ENCODE measurements at places on chromosomes 6 and 20.
A peak's percentile ranks its signal among the peaks of the same experiment; 100 is the strongest.

DNA sequence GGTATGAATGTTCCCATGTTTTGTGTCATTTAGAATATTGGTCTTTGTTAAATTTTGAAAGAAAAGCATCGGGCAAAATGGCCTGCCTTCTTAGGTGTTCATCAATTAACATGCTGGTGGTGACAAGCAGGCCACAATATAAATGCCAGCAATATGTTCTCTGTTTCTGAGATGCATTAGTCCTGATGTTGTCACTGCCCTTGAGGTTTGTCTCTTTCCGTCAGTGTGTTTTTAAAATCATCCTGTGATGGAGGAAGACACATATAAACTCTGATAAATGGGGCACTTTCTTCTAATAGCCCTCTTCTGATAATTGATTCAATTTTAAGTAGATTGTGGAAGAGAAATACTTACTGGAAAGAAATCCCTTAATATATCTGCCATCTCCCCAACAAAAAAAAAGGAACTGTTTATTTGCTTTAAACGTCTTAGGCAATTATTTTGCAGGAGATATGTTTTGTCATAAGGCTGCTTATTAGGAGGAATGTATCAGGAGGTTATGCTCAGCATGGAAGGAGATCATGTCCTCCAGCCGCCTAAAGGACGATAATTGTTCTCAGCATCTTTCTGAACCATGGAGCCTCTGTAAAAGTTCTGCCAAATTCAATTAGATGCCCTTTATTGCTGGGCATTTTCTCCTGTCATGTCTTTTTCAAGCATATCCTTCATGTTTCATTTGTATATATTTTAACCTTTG, 134.1 kb downstream of the COL9A1 start:
- no peak for DNase-seq

DNA sequence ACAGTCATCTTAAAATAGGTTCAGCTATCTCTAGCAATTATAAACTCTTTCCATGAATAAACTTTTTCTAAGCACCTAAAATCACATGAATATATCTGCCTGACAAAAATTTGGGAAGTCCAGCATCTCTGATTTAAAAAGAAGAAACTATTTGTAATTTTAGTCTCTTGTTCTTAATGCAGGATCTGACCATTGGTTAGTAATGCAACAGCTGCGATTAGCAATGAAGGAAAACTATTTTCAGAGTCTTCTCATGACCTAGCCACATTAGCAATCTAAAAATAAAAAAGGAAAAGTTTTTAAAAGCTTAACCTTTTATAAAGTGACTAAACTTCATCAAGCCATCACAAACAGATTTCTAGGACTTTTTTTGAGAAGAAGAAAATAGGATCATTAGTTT, 97.5 kb downstream of the PTPRK start:
- DNase-seq: no peak

- DNase-seq: no peak
Observed at GRCh38 chr6:15672818-15673217, 10.0 kb upstream of the DTNBP1 start.

DNA sequence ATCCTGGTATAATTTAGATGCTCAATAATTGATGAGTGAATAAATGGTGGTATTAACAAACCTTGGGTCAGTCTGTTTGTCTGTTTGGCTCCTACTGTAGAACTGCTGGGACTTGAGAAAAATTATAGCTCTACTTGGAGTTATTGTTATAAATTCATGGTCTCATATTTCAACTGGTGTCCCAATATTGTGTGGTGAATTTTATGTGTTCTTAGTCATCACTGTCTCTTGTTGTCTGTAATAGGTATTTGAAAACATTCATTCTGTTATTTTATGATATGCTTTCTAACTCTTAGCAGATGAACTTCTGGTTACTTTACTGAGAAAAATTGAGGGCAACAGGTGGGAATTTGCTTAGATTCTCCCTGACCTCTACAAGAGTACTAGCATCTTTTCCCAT, 221.4 kb downstream of the CDKAL1 start:
- DNase-seq: no peak

- no peak for DNase-seq
Observed at GRCh38 chr6:138374815-138375214, 2.9 kb upstream of the SMIM28 start.

- peak; percentile 19 for DNase-seq
Observed at GRCh38 chr6:17589406-17590096, 10.6 kb upstream of the FAM8A1 start.

- no peak for DNase-seq
Observed at GRCh38 chr6:29777310-29777709, 50.3 kb upstream of the HLA-G start.

DNA sequence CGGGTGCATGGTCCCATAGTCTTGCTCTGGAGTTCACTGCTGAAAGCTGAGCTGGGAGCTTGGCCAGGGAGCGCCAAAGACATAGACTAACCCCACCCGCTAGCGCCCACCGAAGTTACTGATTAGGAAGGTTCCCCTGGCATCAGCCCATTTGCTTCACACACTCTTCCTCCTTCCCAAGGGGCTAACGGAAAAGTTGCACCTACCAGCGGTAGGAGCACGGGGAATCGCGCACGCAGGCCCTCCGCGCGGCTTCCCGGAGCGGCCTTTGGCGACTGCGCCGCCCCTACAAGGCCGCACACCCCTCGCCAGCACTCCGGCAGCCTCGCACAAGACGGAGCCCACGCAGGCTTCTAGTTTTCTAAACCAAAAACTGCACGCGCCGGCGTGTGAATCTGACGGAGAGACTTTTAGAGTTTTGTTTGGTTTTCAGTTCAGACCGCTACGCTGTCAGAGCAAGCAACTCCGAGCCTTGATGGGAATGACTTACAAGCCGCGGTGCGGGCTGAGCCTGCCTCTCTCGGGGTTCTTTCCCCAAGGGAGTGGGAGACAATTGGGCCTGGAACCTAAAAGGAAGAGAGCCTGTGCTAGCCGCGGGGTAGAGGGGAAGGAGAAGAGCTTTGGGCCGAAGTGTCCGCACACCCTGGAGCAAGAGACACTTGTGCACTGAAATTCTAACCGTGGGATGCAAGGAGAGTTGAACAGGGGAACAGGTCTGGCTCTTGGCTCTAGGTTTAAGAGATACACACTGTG, 891 bp upstream of the POU3F2 start:
- no peak for DNase-seq

DNA sequence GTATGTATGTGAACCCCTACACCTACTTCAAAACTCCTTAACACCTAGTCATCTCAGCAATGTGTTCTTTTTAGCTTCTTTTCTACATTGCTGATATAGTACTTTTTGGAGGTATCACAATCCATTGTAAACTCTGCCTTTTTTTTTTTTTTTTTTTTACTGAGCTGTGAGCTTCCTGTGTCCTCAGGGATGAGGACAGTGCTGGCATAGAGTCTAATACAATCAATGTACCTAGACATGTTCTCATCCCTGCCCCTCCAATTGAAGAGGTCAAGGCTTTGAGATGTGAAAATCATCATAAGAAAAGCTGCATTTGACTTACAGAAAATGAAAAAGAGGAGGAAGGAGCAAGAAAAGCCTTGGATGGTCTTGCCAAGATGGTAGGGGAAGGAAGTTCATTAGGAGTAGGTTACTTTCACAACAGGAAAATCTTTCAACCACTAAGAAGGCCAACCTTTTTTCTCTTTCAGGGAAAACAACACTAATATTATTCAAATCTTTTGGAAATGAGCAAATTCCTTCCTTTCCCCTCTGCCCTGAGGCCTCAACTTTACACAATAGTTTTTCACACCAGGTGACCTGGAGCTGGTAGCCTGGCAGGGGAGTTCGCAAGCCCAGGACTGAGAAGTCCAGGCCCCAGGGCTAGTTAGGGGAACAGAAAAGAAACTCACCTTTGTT, 2.8 kb upstream of the JARID2 start:
- no peak for DNase-seq

GRCh38 chr20:3729378-3729777, 3.1 kb upstream of the HSPA12B start:
- DNase-seq: no peak
